Kidney epithelial cell (primary cell): ENCODE measurements at places on chromosomes 12 and 14. TPM values are rescaled to one million over a fixed set of nuclear protein-coding genes. Genes with fewer than 3 reads are reported as not detected.

- DNase-seq = no peak
Observed at GRCh38 chr12:91126516-91126915, 15.2 kb upstream of the LUM start.

DNA sequence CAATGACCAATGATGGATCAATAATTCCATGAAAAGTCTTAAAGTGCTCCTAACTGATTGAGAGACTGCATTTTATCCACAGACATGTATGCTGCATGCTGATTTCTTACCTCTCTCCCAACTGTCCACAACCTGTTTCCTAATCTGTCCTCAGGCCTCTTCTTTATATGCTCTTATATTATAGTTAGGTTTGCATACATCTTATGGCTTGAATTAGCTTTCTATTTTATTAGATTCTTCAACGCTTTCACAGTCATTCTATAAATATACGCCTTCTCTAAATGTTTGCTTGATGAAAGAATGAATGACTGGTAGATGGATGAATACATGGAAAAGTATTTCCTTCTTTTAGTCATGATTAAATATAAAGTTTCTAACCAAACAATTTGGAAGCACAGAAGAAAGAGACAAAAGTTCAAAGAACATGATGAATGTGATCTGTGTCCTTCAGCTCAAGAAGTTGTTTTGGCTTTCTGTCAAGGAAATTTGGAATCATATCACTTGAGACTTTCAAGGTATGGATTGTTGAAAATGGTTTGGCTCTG, 91.8 kb upstream of the NPAS3 start:
- no peak for DNase-seq

- no peak for DNase-seq
Observed at GRCh38 chr14:50360851-50361250, 35.8 kb downstream of the CDKL1 start.

- DNase-seq = no peak
Observed at GRCh38 chr12:76006028-76006925, 25.3 kb downstream of the PHLDA1 start.

PLXNC1 gene
- 0.21 and 0.55 TPM in 2 replicates for total RNA-seq

ZNF891 gene
- 0.63 and 0.82 TPM in 2 replicates for total RNA-seq
